ENCODE measurements at places on chromosomes 2 and 18.

DNA sequence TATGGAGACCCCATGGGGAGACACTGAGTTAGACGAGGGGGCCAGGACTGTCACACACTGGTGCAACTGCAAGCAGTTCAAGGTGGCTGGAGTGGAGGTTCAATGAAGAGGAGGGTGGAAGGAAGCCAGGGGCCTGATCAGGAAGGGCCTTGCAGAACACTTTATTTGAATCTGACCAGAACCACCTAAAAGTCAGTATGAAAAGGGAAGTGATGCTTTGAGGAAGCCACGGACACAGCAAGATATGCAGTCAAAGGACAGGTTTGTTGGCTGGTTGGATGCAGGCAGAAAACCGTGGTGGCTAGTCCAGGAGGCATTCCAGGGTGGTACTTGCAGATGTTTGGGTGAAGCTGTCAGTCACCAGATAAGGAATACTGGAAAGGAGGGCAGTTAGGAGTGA, 3.5 kb upstream of the FAM124B start:
- DNase-seq, result no peak

DNA sequence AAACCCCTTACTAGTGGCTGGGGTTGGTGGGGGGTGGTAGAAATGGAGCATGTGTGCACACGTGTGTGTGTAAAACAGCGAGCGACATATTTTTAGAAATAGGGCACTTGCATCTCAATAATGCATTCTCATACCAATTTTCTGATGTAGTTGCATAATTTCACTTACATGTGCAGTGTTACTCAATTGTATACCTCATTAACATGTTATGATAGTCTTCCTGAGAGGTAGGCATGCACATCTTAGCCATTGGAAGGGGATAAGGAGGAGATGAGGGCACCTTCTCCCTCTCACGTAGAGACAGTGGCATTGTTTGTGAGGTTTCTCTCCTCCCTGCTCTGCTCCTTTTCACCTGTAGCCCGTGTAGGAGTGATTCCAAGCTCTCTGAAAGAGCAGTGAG, 44.6 kb upstream of the RND3 start:
- DNase-seq, result no peak

GRCh38 chr2:177260379-177260778, 4.1 kb downstream of the NFE2L2 start:
- DNase-seq, result no peak

GRCh38 chr2:184215745-184216144, 382.6 kb upstream of the ZNF804A start:
- DNase-seq, result no peak

GRCh38 chr2:171274757-171275156, 114.1 kb upstream of the TLK1 start:
- no peak for DNase-seq

DNA sequence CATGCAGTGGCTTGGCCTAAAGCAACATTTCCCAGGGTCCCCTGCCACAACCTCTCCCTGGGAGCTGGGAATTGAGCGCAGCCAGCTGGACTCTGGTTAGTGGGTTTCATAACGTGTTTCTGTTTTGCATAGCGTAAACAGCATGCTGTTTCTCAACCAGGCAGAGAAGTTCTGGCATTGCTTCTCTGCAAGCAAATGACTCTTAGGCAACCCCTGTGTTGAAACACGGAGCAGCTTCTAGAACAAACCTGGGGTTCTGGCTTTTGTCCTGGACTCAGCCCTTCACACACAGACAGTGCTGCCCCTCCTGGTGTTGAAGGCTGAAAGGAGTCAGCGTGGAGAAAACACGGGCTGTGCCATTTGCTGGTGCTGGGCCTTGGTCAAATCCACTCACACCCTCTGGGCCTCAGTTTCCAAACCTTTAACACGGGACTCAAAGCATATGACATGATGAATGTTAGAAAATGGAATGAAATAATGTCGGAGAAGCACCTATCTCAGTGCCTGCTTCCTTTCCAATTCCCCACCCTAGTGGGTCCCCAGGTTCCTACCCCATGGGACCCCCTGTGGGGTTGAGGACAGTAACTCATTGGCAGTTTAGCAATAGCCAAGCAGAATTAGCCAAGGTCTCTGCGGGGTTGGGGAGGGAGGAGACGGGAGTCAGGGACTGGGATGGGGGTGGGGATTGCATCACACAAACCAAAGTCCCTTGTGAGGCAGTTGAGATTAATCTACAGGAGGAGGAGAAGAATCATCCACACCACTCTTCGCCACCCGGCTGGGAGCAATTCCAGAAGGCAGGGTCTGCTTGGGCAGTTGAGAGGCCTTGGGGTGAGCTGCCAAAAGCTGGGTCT, 30.2 kb upstream of the IL1R2 start:
- no peak for DNase-seq

All from NCI-H2081 (cell line).